ENCODE measurements at places on chromosomes 1 and 21.

DNA sequence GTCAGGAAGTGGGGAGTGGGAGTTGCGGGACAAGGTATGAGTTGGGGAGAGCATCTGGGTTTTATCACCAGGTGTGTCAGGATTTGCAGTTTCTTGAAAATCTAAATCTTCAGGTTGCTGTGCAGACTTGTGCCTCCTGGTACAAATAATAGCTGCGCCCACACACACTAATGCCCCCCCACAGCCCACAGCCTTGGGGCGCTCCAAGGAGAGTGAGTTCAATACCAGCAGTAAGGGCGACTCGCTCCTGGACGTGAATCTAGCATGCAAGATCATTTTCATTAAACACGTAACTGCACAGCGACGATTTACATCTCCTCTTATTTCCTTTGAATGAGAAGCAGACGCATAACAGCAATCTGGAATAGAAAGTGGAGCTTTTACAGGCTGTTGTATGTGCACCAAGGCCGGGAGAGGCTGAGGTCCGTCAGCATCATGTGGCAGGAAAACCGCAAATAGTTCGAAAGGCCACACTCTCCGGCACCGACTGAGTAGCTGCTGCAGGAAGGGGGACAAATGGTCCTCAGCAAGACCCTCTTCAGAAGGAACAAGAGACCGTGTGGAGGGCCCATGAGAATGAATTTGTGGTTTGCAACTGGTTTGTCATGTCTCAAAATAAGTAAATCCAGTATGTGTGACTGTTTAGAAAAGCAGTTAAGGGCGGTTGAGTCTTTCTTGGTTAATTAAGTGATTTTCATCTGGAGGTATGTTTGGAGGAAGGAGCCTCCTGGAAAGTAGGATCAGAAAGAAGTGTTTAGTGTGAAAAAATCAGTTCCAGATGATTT, 439.5 kb downstream of the SMYD3 start:
- DNase-seq, result no peak

- DNase-seq, result no peak
Observed at GRCh38 chr1:12706061-12706460, 9.8 kb upstream of the AADACL3 start.

- DNase-seq, result no peak
Observed at GRCh38 chr1:107110326-107110725, 30.5 kb upstream of the NTNG1 start.

DNA sequence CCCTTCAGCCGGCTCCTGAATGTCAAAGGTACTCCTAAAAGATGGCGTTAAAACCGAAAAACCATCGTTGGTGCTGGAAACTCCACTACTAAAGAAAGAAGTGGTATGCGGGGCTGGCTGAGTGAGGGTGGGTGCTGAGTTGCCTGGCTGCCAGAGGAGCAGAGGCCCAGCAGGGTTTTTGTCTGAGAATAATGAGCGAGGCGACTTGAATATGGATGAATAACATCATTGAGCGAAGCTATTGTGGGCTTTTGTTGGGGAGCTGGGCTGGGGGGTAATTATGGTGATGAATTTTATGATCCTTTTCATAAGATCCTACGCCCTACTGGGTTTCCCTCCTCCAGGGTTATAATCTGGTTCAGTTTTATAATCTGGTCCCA, 2.0 kb downstream of the PDPN start:
- DNase-seq, result no peak

All from stimulated activated CD4-positive, alpha-beta T cell treated with anti-CD3 and anti-CD28 coated beads, Interleukin-4, amount 100 ng/mL, for 48 hours (primary cell).